ENCODE measurements at places on chromosomes 4 and X. TPM values are rescaled to one million over a fixed set of nuclear protein-coding genes. Genes with fewer than 3 reads are reported as not detected.
A peak's percentile ranks its signal among the peaks of the same experiment; 100 is the strongest.

GRCh38 chrX:30060718-30061117, 154.6 kb upstream of the MAGEB2 start:
- peak; percentile 17 for DNase-seq

DNA sequence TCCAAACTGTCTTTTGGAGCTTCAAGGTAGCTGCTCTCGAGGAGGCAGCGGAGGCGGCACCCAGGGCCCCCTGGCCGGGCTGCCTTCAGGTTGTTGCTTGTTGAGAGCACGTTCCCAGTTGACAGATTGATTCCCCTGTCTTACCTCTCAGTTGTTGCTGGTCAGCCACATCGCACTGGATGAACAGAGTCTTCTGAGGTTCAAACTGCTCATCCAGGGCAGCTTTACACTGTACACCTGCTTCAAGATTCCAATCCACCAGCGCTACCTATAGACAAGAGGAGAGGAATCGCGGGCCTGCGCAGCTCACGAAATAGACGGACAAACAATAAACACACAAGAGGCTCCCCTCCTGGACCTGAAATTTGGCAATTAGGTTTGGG, 497 bp downstream of the HPGD start:
- no peak for DNase-seq

- no peak for DNase-seq
These were observed 355.2 kb upstream of the GALNT7 start for GRCh38 chr4:172813359-172813923.

DNA sequence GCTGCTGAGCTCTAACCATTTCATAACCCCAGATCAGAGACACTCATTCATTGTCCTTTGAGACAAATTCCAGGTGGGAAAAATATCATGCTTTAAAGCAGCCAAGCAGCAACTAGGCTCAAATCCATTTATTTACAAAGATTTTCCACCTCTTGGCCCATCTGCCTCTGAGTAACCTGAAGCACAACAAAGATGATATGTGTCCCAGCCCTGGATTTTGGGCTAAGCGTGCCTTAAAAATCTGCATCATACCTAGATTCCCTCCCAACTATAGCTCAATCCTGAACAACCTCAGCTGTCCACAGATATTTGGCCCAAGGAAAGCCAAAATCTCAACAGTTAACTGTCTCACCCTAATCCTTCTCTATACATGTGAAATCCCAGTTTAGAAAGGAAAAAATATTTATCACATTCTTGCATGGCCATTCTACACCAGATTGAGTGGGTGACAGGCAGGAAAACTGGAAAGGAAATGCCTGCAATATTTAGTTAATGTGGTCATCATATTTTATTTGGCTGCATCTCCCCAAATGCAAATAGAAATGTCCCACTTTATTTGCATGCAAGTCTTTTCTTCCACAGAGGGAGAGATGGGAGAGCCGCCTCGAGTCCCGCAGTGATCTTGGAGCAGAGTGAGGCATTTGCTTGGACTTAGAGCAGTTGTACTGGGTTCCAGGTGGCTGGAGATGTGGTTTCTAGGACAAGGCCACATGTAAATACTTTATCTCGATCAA, 146.4 kb upstream of the EOLA2 start:
- peak; percentile 66 for DNase-seq

- no peak for DNase-seq
These were observed 177.1 kb downstream of the RBMX2 start for GRCh38 chrX:130578906-130579305.

GRCh38 chrX:104833401-104833800, 267.4 kb downstream of the IL1RAPL2 start:
- DNase-seq, result peak; percentile 4

GRCh38 chr4:171629737-171630136, 183.5 kb upstream of the GALNTL6 start:
- no peak for DNase-seq

Gene TRO
- total RNA-seq, result 13.1 TPM

Gene AIMP1
- 29.9 TPM for total RNA-seq

Gene CSAG1
- total RNA-seq, result not detected

Gene ADGRG2
- total RNA-seq, result 0.18 TPM

Data from fibroblast of the aortic adventitia (primary cell).